ENCODE measurements at places on chromosomes 16 and 17. TPM values are rescaled to one million over a fixed set of nuclear protein-coding genes. Genes with fewer than 3 reads are reported as not detected.

DNA sequence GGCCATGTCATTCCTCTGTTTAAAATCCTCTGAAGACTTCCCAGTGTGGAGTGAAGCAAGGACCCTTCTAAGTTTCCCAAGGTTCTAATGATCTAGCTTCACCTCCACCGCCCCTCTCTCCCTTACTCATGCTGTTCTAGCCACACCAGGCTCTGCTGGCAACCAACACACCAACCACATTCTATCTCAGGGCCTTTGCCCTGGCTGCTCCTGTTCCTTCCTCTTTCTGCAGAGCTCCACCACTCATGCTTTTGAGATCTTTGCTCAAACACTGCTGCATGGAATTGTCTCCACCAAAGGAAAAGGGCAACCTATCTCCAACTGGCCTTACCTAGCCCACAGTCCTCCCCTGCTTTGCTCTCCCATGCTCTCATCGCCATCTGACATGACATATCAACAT, 128.7 kb downstream of the XYLT1 start:
- no peaks in the 10 kb centered on the region for H3K27me3 ChIP-seq
- DNase-seq: no peak
- H3K4me1 ChIP-seq: peaks cover 67% of the 10 kb centered on the region
- H3K4me3 ChIP-seq: no peak overlapping the region

SEC14L5 gene
- polyA plus RNA-seq: 0.35 TPM

DNA sequence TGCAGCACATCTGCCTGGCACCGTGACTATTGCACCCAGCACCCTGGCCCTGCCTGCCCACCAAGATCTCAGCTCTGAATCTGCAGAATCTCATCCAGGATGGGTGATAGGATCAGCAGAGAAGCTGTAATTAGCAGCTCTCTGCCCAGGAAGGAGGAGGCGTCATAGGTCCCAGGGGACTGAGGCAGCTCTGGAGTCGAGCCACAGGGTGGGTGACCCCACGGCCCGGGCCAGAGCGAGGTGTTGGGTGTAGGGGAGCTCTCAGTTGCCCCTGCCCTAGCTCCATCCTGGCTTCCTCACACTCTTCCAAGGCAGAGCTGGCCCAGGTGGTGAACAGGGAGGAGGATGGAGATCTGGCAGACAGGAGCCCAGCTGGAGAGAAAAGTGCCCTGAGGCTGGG, 18.2 kb upstream of the FAM83G start:
- H3K27me3 ChIP-seq: no peaks in the 10 kb centered on the region
- no peak for DNase-seq
- H3K27ac ChIP-seq: no peak overlapping the region
- no peaks in the 10 kb centered on the region for H3K4me1 ChIP-seq
- H3K36me3 ChIP-seq: no peaks in the 10 kb centered on the region

DNA sequence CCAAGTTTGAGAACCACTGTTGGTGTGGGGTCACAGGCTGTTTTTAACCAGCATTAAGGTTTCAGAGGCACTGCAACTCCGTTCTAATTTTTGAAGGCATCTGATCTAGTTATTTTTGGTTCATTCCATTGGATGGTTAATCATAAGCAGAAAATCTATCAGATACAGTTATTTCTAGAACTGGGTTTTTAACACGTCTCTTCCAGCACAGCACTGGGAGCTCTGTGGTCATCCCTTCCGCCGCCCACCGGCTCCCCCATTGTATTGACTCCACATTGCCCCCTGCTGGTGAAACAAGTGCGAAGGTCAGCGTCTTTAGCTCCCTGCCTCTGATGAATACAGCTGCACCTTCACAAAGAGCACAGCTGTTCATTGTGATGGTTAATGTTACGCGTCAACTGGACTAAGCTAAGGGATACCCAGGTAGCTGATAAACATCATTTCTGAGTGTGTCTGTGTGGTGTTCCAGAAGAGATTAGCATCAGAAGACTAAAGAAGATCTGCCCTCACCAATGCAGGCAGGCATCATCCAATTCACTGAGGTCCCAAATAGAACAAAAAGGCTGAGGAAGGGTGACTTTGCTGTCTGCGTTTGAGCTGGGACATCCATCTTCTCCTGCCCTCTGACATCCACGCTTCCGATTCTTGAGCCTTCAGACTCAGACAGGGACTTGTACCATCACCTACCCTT, 8.5 kb downstream of the CCL18 start:
- no peak for DNase-seq
- no peaks in the 10 kb centered on the region for H3K27me3 ChIP-seq
- H3K27ac ChIP-seq: no peak overlapping the region
- no peak overlapping the region for H3K4me3 ChIP-seq

DNA sequence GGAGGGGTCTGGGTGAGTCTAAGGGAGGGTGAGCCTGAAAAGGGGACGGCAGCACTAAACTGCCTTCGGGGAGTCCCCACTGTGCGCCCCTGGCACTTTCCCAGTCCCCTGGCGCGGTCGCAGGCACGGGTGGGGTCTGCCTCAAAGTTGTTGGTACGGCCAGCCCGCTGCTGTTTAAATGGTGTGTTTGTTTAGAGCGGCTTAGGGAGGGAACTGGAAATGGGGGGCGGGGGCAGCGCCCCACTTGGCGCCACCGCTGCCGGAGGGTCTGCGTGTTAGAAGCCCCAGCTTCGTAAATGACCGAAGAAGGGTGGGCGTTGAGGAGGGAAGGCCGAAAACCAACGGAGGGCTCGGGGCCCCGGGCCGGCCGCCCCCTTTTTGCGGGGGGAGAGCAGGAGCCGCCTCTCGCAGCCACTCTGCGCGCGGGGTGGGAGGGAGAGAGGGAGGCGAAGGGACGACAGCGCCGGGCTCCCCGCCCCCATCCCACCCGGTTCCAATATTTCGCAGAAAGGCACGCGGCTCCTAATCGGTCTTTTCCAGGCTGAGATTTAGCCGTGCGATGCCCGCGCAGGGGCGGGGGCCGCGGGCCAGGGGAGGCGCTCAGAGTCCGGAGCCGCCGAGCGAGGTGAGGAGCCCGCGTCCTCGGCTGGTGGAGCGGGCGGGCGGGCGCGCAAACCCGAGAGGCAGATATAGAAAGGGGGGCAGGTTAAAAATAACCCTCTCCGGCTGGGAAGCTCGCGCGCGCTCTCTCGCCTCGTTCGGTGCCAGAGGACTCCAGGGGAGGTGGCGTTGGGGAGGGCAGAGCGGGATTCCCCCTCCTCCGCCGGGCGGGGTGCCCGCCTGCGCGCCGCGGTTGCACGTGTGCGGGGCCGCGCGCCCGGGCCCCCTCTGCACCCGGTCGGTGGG, 54.9 kb downstream of the SREBF1 start:
- H3K4me3 ChIP-seq: peak overlapping the region; percentile 55
- H3K27ac ChIP-seq: peak overlapping the region; percentile 93
- no peaks in the 10 kb centered on the region for H3K36me3 ChIP-seq
- peak; percentile 95 for DNase-seq

- H3K4me3 ChIP-seq: no peak overlapping the region
- H3K36me3 ChIP-seq: no peaks in the 10 kb centered on the region
- no peaks in the 10 kb centered on the region for H3K27me3 ChIP-seq
- no peak for DNase-seq
Measured at GRCh38 chr16:82834151-82834815, 207.5 kb downstream of the CDH13 start.

CDRT15L2 gene
- not detected for polyA plus RNA-seq

DNA sequence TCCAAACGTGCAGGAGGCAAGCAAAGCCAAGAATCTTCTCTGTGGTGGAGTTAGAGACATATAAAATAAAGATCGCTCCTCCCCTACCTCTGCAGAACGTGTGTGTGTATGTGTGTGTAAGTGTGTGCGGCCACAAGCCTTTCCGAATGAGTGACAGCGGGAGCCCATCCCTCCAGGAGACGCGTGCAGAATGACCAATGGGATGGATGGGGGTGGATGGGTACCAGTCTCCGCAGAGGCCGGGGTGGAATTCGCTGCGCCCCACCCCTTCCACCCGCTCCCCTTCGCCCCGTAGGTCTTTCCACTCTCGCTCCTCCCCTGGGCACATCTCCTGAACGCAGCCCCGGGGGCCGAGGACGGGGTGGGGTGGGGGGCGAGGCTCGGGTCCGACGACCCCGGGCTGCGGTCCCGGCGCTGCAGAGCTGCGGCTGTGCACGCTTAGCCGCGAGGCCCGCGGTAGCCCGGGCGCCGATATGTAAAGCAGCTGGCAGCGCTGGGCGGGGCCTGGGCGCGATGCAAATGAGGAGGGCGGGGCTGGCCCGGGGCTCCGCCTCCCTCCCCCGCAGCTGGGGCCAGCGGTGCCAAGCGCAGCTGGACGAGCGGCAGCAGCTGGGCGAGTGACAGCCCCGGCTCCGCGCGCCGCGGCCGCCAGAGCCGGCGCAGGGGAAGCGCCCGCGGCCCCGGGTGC, at the start of gene PRKCB:
Gene PRKCB (plus strand): TSS at position 594 of the 688 bp plus-strand sequence.
- H3K27ac ChIP-seq: peak within 1 kb of the TSS; percentile 58
- peak; percentile 89 for DNase-seq
- peak within 1 kb of the TSS; percentile 83 for H3K4me3 ChIP-seq
- no peaks in the 10 kb centered on the region for H3K27me3 ChIP-seq
- H3K4me1 ChIP-seq: peaks cover 24% of the 10 kb centered on the region

GRCh38 chr16:48860341-48860740, 250.4 kb upstream of the N4BP1 start:
- H3K4me1 ChIP-seq: no peaks in the 10 kb centered on the region
- no peaks in the 10 kb centered on the region for H3K36me3 ChIP-seq
- no peak overlapping the region for H3K27ac ChIP-seq

DNA sequence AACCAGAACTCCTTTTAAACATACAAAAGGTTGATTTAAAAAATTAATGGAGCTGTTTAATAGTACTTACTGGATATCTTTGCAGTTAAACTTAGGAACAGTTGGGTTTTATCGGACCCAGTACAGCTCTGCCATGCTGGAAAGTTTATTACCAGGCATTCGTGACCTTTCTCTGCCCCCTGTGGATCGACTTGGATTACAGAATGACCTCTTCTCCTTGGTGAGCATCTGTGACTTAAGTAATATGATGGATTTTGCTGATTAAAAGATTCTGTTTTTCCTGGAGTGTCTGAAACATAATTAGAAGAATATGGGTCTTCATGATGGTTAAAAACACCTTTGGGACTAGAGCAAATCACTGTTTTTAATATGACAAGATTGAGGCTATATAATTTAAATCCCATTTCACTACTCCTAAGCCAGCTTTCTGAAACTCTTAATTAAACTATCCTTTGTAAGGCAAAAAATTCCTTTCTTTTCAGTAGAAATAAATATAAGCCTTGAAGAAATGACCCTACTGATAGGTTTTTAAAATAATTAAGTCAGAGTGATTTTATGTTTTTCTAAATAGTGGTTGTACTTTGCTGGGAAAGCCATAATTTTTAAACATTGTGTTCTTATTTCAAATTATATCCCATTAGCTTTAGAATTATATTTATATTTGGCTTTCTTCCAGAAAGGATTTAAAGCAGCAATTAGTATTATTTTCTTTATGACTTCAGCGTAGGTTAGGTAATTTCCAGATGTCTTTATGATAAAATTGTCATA, 45.7 kb upstream of the KPNB1 start:
- H3K27me3 ChIP-seq: no peaks in the 10 kb centered on the region
- H3K4me1 ChIP-seq: peaks cover 3% of the 10 kb centered on the region
- H3K36me3 ChIP-seq: peaks cover 15% of the 10 kb centered on the region
- DNase-seq: no peak
- H3K27ac ChIP-seq: peak overlapping the region; percentile 15

DNA sequence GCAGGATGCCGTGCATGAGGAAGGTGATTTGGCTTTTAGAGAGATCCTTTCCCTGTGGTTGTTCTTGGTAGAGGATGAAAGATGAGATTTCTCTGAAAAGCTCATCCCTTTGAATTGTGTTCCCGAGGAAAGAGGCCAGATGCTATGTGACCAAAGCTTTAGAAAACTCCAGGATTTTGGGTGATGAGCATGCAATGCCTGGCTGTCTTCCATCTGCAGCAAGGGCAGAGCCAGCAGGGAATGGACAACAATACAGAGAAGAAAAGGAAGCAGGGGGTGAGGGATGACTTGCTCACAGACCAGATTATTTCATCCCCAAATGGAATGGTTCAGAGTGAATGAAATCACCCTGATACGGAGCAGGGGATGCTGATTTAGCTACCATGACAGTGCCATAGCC, 949.7 kb upstream of the EEF2KMT start:
- H3K4me3 ChIP-seq: no peak overlapping the region
- H3K27me3 ChIP-seq: no peaks in the 10 kb centered on the region
- no peak for DNase-seq
- no peaks in the 10 kb centered on the region for H3K36me3 ChIP-seq
- no peaks in the 10 kb centered on the region for H3K4me1 ChIP-seq
- H3K27ac ChIP-seq: no peak overlapping the region

DNA sequence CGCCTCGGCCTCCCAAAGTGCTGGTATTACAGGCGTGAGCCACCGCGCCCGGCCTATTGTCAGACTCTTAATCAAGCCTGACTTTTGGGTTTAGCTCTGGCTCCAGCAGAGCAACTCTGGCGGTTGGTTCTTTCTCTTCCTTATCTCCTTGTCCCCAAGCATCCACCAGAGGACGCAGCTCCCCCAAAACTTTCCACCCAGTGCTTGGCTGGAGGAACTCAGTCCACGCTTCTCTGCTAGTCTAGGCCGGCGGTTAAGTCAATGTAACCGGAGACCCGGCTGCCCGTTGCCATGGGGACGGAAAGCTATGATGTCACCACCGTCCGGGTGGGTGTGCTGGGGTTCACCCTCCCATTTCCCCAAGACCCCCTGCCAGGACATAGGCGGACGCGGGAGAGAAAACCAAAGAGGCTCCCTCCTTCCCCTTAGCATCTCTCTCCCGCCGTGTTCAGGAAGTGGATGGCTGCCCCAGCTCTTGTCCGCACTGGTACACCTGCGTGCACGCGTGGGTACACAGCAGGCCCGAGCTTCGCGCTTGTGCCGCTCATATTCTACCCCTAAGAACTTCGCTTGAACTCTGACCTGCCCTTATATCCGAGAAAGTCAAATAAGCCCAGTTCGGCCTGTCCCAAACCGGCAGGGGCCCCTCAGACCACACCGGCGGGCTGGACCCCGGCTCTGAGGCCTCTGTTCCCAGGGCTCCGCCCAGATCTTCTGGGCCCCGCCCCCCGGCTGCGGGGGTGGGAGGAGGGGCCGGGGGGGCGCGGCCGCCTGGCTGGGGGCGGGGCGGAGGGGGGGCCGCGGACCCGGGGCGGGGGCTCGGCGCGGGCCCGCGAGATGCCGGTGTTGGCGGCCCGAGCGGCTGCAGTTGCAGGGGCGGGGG, at the start of gene RND2:
Gene RND2 (plus strand): TSS at position 825 of the 883 bp plus-strand sequence. CDS start 117 bp downstream, outside the sequence.
- DNase-seq: peak; percentile 97
- no peaks in the 10 kb centered on the region for H3K36me3 ChIP-seq
- peaks cover 21% of the 10 kb centered on the region for H3K4me1 ChIP-seq
- peak within 1 kb of the TSS; percentile 37 for H3K4me3 ChIP-seq
- H3K27me3 ChIP-seq: no peaks in the 10 kb centered on the region
- peak within 1 kb of the TSS; percentile 81 for H3K27ac ChIP-seq

SLC22A31 gene
- not detected for polyA plus RNA-seq
